ENCODE measurements at places on chromosomes 4 and X. TPM values are rescaled to one million over a fixed set of nuclear protein-coding genes. Genes with fewer than 3 reads are reported as not detected.

The RBM3 gene
- 385 TPM for total RNA-seq

The OPRPN gene
- not detected for total RNA-seq

The PPARGC1A gene
- 0.10 TPM for total RNA-seq

The PWWP3B gene
- total RNA-seq = not detected

The TCEANC gene
- 0.86 TPM for total RNA-seq

The MAP7D2 gene
- 5.1 TPM for total RNA-seq

The CLNK gene
- not detected for total RNA-seq

The RRH gene
- not detected for total RNA-seq

The KDR gene
- not detected for total RNA-seq

The HPGD gene
- 67.5 TPM for total RNA-seq

The KCND1 gene
- total RNA-seq = 0.96 TPM

The HDAC6 gene
- 27.3 TPM for total RNA-seq

The PAGE2B gene
- not detected for total RNA-seq

The CXCL5 gene
- 35.3 TPM for total RNA-seq
